ENCODE measurements at places on chromosomes 7 and 10.

DNA sequence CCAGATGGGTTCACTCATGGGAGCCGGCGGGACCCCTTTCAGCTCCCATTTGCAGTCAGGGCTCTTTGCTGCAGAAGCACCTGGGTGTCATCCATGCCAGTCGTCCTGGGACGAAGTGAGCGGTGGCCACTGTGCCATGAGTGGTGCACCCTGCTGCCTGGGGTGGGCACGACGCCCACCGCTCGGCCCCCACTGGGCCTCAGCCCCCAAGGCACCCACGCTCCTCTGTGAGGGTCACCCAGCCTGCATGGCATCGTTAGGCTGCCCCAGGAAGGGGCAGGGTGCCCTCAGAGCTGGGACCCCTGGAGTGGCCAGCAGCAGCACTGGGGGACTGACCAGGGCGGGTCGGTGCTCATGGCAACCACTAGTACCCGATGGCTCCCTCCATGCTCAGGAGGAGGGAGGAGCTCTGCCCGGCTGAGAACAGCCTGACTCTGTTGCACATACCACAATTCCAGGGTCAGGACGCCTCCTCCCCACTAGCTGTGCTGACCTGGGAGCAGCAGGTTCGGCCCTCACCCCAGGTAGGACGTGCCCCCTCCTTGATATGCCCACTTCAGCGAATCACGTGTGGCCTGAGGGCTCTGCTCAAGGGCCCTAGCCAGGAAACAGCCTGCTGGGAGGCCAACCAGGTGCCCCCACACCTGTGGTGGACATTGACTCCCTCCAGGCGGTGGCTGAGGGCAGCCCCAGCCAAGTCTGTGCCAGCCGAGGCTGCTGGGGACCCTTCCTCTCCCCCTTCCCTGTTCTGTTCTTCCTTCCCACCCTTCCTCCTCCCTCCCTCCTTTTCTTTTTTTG, 28.5 kb upstream of the CFAP46 start:
- DNase-seq = no peak

- no peak for DNase-seq
These were observed 89.0 kb upstream of the PHYHIPL start for GRCh38 chr10:59087486-59087885.

DNA sequence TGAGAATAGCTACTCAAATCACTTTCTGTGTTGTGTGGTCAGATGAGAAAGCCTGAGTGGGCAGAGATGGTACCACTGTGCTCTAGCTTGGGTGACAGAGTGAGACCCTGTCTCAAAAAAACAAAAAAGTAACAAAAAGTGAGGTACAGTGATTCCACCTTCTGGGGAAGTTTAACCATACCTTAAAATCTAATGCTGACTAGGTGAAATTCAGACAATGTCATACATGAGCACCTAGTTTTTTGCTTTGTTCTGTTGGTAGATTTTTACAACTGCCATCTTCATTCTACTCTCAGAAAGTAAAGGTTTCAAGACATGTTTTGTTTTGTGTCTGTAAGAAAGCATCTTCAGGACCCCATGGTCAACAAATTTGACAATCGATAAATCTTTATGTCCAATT, 144.2 kb downstream of the ARHGAP21 start:
- no peak for DNase-seq

DNA sequence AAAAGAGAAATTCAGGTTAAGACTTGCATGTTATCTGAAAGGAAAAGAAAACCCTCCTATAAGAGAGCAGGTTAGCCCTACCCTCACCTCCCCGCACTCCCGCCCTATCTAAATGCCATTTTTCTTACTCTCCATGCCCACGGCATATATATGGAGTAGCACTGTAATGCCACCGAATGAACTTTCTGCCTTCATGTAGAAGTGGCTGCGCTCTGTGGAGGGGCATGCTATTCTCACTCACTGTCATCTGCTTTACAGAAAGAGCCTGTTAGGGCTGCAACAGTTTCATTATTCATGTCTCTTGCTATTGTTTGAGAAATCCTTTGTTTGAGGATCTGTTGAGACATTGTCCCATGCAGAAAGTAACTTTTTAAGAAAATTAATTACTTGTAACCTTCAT, 1190.6 kb downstream of the SORCS1 start:
- no peak for DNase-seq

DNA sequence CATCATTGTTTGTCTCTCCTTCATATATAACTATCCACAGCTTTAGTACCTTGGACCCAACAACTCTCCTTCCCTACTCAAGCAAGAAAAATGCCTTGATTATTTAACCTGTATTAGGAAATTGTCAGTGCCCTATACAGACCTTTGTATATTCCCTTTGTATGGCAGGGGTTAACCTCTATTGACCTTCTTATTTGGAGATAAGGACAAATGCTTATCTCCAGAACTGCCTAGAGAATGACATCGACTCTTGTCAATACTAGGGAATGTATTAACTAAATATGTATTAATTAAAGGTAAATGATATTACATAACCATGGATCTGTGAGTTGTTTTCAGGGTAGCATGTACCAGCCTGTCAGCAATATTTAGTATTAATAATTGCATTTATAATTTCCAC, 10.4 kb upstream of the AKR1D1 start:
- DNase-seq = no peak

- peak; percentile 18 for DNase-seq
These were observed 321.2 kb downstream of the FRMD4A start for GRCh38 chr10:14009371-14010100.

- no peak for DNase-seq
These were observed 2.2 kb upstream of the TMEM196 start for GRCh38 chr7:19775578-19775977.

DNA sequence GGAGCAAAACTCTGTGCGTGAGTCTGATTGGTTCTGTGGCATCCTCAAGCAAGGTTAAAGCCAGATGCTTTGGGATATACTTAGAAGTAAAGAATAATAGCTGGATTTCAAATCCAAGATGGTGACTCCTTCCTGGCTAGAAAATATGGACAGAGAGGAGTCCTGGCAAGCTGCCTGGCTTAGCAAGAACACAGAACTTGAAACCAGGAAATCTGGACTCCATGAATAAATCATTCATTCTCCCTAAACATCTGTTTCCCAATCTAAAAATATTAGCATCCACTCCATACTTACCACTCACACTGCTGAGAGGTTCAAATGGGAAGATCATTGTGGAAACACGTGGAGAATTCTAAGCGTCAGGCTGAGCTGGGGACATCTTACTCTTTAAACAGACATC, 1074.1 kb upstream of the AUTS2 start:
- DNase-seq = no peak
